ENCODE measurements at places on chromosomes 11 and 22.

DNA sequence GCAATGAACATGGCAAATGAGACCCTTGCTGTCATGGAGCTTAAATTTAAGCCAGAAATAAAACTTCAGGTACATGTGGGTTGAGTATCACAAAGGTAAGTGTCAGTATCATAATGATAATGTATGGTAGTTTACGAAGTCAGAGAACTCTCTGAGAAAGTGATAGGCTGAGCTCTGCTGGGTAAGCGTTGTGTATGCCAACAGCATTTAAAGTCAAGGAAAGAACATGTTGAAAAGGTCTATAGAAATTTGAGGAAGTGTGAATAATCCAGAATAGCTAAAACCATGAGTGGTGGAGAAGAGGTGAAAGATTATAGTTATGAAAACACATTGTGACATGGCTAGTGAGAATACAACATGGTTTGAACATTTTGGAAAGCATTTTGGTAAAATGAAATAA is 17.4 kb upstream of the CTSC start:
- no peak for DNase-seq

GRCh38 chr11:80155412-80156017 is 714.7 kb upstream of the TENM4 start:
- DNase-seq: no peak

- DNase-seq: no peak
Measured at GRCh38 chr22:33038836-33039235, 19.3 kb downstream of the SYN3 start.

GRCh38 chr11:128916681-128917080 is 25.5 kb downstream of the KCNJ5 start:
- no peak for DNase-seq

DNA sequence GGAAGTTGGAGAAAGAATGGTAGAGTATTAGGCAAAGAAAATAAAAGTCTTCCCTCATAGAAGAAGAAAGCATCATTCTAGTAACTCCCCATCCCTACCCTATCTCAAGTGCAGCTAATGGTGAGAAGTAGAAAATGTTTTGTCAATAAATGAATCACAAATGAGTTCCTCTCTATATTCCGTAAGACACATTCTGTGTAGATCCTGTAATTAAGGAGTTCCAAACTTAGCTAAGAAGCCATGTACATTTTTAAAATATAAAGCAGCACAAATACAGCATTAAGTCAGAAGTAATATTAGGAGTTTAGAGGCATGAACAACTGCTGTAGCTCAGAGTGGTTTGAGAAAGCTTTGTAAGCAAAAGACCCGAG is 80.1 kb downstream of the GAB2 start:
- DNase-seq: no peak

DNA sequence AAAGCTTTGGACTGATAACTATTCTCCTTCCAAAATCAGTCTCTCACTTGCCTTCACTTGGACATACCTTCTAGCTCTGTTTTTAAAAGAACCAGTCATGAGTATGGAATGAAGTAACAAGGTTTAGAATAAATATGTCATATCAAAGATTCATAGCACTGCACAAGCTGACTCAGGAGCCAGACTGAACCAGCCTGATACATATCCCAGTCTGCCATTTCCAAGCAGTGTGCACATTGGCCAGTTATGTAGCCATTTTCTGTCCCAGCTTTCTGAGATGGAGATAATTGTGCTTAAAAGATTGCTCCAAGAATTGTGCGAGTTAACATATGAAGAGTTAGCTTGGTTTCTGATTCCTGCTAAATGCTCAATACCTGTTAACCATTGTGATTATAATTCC is 311.3 kb downstream of the C11orf87 start:
- no peak for DNase-seq

GRCh38 chr11:84714316-84714780 is 912.8 kb downstream of the DLG2 start:
- no peak for DNase-seq

DNA sequence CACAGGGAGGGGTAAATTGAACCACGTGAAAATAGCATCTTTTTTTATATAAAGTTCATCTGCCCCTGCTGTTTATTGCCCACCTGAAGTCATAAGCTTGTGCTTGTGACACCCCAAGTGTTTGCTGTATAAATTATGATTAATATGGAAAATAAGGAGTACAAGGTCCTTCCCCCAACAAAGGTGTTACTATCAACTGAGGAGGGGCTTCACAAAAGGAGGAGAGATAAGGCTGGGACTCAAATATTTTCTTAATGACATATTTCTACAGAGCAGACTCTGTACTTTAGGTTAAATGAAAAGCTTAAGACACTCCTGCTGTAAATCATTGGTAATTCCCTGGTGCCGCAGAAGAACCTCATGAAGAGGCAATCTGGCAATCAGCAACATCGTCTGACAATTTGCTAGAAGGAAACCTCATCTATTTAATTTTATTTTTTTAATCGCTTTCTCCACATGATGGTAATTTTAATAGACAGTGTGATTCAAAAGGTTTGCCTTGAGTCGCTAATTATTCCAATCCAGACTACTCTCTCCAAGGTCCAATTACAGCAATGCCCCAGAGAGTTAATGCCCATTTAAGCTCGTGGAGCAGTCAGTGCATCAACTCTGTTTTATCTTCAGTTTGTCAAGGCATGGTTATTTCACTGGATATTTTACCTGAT is 1432.4 kb downstream of the FAM181B start:
- no peak for DNase-seq

- no peak for DNase-seq
Measured at GRCh38 chr11:71327156-71328085, 75.0 kb upstream of the SHANK2 start.

- no peak for DNase-seq
Measured at GRCh38 chr22:30665786-30666185, 1.9 kb downstream of the DUSP18 start.

DNA sequence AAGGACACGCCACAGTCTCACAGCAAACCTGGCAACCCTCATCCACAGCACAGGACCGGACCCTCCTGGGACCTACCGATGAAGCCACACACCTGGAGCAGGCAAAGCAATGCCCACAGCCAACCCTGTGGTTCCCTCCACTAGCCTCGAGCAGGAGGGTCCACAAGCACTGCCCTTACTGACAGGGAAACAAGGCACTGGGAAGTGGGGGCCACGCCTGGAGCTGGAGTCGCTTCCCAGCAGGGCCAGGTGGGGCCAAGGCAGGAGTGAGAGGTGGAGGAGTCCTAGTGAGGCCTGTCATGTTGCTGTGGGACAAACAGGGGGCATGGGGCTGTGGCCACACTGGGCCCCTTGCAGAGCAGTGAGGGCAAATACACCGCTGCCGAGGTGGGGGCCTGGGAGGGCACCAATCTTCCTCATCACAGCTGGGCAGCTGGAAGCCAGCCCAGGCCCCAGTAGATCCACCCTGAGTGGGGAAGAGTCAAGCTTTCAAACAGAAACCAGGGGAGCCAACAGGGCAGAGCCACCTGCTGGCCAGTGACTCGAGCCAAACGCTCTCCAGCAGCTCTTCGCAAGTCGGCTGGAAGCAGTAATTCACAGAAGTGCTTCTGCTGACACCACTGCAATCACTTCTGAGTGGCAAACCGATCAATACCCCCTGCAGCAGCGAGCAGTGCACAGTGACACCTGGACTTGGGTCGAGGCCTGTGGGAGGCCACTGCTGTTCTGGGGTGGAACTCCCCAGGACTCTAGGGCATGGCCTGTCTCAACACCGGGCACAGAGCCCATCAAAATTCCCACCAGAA is 13.7 kb downstream of the SULT4A1 start:
- DNase-seq: no peak

DNA sequence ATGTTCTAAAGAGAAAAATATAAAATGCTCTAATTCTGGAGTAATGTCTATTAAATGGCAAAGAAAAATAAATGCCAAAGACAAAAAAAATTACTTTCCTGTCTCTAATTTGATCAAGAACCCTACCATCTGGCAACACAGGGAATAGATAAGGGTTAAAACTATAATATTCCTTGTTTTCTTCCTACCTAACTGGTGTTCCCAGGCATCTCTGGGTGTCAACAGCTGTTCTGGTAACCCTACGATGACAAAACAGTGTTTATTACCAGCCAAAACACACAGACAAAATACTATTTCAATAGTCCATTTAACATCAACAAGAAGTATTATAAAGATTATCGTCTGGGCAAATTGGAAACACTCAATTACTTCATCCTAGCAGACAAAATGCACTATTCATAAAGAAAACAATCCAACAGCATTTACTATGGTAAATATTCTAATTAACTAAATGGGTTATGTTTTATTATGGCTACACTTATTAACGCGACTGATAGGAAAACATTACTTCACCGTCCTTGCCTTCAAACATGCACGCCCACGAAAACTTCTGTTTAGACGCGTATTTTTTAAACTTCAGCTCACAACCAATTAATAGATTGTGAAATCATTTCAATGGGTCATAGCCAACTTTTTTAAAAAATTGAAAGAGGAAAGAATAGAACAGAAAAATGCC is 50.6 kb downstream of the LGR4 start:
- no peak for DNase-seq

GRCh38 chr11:94604482-94604881 is 37.3 kb downstream of the PIWIL4 start:
- DNase-seq: no peak

DNA sequence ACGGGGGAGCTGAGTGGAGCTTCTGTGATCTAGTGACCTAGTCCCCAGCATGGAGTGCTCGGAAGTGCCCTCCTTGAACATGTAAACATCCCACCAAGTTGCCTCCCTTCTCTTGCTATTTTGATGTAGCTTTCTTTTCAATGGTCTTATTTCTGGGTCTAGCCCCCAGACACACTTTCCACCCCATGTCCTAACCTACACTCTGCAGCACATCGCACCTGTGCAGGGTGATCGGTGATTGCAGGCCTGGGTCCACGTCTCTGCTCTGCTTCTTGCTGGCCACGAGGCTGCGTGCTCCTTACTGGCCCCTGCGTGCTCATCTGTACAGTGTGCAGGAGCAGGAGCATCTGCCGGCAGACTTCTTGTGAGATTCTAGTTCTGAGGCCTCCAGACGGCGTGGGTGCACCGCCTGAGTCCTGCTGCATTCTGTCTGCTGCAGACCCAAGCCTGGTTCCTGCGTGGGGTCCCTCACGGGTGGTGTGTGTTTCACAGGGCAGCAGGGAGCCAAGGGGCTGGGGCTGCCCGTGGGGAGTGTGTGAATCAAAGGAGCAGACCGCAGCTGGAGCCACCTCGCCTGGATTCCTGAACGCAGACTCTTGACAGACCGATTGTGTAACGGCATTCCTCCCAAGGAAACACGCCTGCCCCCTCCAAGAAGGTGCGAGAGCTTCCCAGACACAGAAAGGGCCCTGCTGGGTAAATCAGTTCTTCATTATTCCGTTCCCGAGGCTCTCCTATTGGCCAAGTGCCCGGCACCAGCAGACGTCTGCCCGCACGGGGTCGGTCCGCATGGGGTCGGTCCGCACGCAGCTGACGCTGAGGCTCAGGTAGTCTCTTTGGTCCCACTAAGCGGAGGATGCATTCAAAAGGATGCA is 44.4 kb upstream of the MYEOV start:
- DNase-seq: no peak

DNA sequence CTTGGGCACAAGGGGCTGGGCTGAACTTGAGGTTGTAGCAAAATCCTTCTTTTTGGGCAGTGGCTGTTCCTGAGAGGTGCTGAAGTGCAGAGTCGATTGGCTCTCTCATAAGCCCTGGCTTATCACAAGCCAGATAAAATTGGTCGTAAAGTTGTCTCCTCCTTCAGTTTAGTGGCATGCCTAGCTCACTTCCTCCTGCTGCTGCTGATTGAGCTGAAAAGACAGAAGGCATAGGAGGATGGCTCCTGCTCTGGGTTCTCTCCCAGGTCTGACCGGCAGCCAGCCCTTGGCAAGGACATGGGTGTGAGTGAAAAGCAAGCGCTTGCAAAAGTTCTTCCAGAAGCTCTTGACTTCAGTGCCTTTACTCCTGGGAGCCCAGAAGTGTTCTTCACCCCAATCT is 83.9 kb downstream of the LDLRAD3 start:
- no peak for DNase-seq

DNA sequence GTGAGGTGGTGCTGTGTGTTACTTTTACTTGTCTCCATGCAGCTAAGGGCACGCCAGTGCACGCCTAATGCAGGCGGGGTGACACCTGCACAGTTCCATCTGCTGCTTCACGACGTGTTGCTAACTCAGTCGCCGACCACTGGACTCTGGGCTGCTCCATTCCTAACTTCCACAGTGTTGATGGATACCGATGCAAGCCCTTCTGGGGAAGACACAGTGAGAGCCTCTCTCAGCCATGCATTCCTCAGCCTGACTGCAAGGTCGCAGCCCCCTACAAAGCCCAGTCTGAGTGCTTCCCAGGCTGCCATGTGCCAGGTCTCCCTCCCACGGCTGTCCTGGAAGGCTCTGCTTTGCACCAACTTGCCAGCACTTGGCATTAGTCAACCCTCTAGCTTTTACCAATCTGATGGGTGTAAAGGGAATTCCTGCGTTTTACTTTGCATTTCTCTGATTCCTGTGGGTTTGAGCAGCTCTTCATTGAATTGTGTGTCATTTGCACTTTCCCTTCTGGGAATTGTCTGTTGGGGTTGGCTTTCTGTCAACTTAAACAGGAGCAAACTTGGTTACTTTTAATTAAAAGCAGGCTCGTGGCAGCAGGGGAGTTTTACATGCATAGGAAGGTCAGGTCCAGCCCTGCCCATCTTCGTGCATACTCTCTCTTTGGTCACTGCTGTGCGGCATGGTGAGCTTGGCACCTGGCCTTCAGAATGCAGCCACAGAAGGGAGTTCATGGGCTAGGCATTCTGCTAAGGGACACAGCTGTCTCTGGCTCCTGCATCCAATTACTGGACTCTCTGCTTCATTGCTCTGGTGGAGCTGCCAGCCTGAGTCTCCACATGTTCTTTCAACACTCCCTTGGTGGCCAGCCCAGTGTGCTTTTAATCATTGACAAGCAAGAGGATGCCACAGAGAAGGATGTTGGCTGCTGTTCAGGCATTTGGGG is 34.6 kb upstream of the SHANK2 start:
- DNase-seq: no peak

DNA sequence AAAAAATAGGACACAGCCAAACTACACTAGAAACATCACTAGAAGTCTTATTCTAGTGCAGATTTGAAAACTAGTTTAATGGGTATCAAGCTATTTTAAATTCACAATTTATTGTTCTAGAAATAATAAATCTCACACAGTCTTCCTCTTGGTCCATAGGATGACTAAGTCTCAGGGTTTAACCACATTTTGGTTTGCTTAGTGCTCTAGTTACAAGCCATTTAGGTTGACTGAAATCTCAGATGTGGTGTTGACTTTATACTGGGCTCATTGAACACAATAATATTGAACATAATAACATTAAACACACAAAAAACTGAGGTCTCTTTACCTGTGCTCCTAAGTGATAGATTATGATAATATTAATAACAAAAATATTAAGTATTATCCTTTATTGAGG is 760.3 kb upstream of the CCDC179 start:
- DNase-seq: no peak

GRCh38 chr11:65083834-65084597 is at the start of the genes CDCA5 and ZFPL1:
CDCA5 (minus strand) TSS chr11:65084040; CDS start chr11:65083978, 62 bp downstream.
ZFPL1 (plus strand) TSS chr11:65084222; CDS start chr11:65084699, 477 bp downstream.
- DNase-seq: peak; percentile 97

- peak; percentile 44 for DNase-seq
Measured at GRCh38 chr11:72225411-72225951, 914 bp downstream of the INPPL1 start.

GRCh38 chr11:101860696-101861427 is 53.9 kb upstream of the CEP126 start:
- DNase-seq: peak; percentile 9
